Activated CD4-positive, alpha-beta T cell treated with anti-CD3 and anti-CD28 coated beads, Interleukin-2, Interleukin-6, amounts not matched to agents 100 ng/mL and 50 ng/mL, durations not matched to agents 16 hours and 8 hours (primary cell): ENCODE measurements at places on chromosomes 4 and X.
A peak's percentile ranks its signal among the peaks of the same experiment; 100 is the strongest.

DNA sequence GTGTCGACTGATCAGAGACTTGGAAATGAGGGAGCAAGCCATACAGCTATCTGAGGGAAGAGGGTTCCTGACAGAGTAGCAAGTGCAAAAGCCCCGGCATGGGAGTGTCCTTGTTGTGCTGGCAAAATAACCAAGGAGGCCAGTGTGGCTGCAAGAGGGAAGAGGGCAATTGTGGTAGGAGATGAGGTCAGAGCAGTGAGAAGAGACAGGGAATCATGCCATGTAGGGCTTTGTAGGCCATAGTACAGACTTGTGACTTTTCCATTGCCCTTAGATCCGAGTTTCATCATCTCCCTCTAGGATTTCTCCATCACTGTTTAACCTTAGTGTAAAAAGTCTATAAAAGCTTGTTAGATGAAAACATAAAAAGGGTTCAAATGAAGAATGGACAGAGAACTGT lies 76.2 kb downstream of the DOCK11 start:
- no peak for DNase-seq

DNA sequence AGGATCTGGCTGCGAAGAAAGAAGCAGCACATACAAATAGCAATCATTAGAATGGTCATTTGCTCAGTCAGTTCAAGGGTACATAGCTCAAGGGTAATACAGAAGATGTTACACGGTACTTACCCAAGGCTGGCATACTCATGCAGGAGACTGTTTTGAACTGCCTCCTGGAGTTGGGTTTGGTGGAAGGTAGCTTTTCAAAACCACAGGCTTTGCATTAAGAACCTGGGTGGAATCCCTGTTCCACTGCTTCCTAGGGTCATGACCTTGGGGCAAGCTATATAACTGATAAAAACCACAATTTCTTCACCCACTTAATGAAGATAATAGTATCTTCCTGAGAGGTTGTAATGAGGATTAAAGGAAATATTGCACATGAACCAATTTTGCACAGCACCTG lies 36.5 kb downstream of the TBC1D9 start:
- no peak for DNase-seq

DNA sequence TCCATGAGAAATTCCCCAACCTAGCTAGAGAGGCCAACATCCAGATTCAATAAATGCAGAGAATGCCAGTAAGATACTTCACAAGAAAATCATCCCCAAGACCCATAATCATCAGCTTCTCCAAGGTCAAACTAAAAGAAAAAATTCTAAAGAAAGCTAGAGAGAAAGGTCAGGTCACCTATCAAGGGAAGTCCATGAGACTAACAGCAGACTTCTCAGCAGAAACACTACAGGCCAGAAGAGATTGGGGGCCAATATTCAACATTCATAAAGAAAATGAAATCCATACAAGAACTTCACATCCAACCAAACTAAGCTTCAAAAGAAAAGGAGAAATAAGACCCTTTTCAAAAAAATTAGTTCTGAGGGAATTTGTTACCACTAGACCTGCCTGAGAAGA lies 118.8 kb upstream of the ANXA10 start:
- DNase-seq: no peak

DNA sequence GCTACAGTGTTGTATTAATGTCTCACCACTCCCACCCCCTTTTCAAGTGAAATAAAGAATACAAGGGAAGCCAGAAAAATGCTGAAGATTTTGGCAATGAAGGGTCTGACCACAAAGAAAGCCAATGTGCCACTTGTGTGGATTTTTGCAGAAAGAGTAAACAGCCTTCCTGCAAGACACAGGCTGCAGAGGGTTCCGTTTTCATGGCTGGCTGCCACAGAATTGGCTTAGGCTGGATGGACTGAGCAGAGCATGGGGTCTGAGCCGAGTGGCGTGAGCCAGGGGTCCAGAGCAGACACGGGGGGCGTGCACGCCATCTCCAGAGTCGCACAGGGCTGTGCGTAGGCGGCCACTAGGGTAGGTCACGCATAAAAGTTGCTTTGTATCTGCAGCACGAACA lies 69.2 kb downstream of the MTNR1A start:
- no peak for DNase-seq

GRCh38 chr4:8191136-8191747 lies 7.8 kb upstream of the SH3TC1 start:
- DNase-seq: no peak

- no peak for DNase-seq
These were observed 106.7 kb upstream of the PRKX start for GRCh38 chrX:3820167-3820566.

DNA sequence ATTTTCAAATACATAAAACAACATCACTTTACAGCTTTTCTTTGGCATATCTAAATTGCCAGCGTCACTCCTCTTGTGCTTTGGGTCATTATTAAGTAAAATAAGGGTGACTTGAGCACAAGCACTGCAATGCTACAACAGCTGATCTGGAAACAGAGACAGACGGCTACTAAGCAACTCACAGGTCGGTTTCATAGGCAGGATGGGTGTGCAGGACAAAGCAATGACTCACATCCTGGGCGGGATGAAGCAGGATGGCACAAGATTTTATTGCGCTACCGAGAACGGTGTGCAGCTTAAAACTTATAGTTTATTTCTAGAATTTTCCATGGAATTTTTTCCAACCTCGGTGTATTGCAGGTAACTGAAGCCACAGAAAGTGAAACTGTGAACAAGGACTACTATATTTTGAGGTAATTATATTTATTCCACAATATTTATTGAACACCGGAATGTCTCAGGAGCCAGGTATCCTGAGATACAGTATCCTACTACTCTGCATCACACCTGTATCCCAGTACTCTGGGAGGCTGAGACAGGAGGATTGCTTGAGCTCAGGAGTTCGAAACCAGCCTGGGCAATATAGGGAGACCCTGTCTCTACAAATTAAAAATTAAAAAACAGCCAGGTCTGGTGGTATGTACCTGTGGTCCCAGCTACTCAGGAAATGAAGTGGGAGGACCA lies 215.5 kb downstream of the APBB2 start:
- DNase-seq: no peak

DNA sequence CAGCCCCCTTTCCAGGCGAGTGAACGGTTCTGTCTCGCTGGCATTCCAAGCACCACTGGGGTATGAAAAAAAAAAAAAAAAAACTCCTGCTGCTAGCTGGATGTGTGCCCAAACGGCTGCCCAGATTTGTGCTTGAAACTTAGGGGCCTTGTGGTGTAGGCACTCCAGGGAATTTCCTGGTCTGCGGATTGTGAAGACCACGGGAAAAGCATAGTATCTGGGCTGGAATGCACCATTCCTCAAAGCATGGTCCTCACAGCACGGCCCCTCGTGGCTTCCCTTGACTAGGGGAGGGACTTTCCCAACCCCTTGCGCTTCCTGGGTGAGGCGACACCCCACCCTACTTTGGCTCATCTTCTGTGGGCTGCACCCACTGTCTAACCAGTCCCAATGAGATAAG lies 516.8 kb upstream of the FAM241A start:
- DNase-seq: no peak

DNA sequence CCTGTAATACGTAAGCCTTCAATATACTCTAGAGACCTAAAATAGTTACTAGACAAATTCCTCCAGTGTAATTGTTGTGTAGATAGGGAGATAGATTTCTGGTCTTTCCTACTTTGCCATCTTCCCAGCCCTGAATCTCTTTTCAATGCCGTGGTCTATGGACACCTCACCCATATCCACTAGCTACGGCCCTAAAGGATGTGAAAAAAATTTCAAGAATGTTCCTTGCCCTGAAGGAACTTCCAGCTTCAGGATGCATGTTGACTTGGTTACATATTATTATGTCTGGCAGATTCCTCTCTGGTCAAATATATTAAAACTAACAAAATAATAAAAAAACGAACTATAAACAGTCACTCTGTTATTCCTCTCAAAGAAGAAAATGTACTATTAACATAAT lies 52.4 kb upstream of the TSPAN5 start:
- no peak for DNase-seq

DNA sequence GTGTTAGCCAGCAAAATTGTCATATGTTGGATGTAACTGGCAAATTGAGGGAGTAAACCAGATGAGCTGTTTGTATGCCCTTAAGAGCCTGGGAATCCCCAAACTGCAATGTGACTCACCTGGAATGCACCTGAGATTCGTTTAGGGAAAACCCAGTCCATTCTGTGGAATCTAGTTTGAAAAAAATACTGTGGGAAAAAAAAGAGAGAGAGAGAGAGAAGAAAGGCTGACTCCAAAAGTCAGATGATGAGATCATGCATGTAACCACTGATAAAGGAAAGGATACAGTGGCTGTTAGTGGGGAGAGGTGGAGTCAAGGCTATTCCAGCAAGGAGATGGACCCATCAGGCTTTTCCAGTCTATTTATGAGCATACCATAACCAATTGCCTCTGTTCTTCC lies 48.5 kb downstream of the SLC9A7 start:
- DNase-seq: no peak

- DNase-seq: no peak
These were observed at the start of gene KLHL34 for GRCh38 chrX:21658152-21658737. Gene KLHL34, minus strand, starts transcription at chrX:21658330. Its CDS starts 542 bp downstream, at chrX:21657788.

GRCh38 chrX:6890544-6891261 lies 256.8 kb upstream of the STS start:
- no peak for DNase-seq

GRCh38 chr4:148390311-148390710 lies 51.9 kb downstream of the NR3C2 start:
- DNase-seq: no peak

DNA sequence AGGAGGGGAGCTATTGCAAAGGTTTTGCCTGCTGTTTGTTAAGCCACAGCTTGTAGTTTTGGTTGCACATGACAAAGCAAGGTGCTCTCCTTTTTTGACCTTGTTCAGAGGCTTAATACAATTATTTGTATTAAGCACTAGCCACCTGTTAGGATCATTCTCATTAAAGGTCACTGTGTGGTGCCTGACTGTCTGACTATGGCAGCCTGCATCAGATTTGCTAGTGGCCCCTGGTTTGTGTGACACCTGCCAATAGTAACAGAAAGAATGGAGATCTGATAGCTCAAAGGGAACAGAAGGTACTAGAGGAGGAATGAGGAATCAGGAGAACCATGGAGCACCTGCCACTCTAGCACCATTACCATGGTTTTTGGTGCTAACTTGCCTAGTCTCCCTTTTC lies 102.5 kb downstream of the POLA1 start:
- no peak for DNase-seq

GRCh38 chrX:132775263-132775823 lies 183.1 kb downstream of the HS6ST2 start:
- DNase-seq: peak; percentile 65

GRCh38 chr4:140485939-140486338 lies 12.2 kb downstream of the MGAT4D start:
- DNase-seq: no peak

DNA sequence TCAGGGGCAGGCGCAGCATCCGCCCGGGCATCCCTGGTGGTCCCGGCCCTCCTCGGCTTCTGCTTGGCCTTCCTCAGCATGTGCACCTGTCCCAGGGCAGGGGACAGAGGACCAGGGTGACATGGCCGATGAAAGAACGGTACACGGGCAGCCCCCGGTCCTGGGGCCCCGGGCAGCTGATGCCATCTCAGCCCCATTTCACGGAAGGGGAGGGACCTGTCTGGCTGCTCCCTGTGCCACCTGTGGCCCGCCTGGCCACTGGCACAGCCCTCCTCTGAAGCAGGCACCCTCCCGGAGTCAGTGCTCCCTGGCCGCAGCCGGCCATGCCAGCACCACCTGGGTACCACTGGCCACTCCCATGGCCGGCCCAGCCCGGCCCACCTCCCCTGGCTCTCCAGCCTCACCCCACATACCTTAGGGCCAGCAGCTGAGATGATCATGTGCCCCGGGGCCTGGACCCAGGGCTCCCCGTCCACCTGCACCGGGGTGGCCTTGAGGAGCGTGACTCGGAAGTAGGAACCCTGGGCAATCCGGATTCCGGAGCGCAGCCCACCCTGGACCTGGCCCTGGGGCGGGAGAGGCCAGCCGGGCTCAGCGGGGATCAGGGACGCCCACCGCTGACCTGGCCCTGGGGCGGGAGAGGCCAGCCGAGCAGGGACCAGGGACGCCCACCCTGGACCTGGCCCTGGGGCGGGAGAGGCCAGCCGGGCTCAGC lies 12.6 kb downstream of the DGKQ start:
- no peak for DNase-seq

DNA sequence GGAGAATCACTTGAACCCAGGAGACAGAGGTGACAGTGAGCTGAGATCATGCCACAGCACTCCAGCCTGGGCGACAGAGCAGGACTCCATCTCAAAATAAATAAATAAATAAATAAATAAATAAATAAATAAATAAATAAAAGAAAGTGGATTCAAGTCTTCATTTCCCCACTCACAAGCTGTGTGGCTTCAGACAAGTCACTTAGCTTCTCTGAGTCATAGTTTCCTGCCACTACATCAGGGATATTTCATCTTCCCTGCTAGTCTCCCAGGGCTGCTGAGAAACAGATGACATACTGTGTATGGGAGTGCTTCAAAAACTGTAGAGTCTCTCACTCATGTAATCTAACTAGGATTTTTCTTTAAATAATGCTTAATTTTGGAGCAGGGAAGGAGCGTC lies 37.2 kb downstream of the TBC1D9 start:
- DNase-seq: no peak

DNA sequence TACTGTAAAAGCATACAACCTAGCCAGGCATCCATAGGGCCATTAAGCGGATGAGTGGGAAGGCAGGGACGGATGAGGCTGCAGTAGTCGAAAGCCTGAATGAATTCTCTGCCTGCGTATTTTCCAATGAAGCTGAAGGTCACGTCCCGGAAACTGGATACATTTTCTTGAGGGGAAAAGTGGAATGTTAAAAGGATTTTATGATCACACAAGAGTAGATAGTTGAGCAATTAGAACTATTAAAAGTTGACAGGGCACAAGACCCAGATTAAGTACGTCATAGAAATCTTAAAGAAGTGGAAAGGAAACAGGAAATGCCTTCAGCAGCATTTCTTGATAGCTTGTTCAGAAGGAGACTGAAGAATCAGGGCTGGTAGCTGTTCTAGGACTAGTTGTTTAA lies 98.3 kb upstream of the CXXC4 start:
- DNase-seq: no peak

DNA sequence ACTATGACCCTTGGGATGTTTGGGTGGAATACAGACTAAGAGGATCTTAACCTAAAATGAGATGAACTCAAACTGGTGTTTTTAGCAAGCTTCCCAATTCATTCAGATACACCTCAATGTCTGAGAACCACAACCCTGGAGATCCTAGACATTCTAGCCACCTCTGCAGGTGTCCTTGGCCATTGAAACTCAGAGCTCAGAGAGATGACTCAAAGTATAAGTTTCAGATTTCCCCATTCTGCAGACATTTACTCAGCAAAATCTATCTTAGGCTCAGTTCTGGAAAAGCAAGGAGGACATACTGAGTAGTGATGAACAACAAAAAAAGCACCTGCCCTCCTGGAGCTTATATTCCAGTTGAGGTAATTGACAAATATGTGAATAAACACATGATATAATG lies 47.8 kb downstream of the COMMD8 start:
- DNase-seq: no peak

GRCh38 chrX:103663981-103664762 lies 22.3 kb downstream of the MORF4L2 start:
- DNase-seq: no peak

GRCh38 chr4:72314869-72315268 lies 254.2 kb downstream of the ADAMTS3 start:
- no peak for DNase-seq
